ENCODE measurements at places on chromosomes 11 and 22.

DNA sequence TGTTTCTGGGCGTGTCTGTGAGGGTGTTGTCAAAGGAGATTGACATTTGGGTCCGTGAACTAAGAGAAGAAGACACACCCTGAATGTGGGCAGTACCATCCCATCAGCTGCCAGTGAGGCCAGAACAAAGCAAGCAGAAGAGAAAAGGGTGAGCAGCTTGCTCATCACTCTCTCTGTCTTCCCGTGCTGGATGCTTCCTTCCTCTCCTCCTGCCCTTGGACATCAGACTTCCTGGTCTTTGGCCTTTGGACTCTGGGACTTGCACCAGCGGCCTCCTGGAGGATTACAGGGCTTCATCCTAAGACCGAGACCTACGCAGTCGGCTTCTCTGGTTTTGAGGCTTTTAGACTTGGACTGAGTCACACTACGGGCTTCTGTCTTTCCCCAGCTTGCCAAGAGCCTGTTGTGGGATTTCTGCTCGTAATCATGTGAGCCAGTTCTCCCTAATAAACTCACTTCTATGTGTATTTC, 18.8 kb downstream of the APOL2 start:
- DNase-seq = no peak

DNA sequence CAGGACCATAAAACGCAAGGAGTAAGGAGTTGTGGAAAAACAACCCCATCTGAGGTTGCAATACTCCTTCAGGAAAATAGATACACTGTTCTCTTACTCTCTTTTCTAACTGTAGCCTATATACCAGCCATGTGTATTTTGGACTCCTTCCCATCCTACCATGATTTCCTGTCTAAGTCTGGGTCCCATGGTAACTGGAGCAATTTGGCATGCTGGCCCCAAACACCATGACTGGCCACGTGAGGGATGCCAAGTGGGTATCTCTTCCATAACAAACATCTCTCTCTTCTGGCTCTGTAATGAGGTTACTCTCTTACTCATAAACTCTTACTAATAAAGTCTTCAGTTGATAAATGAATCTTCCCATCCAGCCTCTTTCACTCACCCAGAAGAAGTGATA, 26.5 kb downstream of the ABTB2 start:
- no peak for DNase-seq

- no peak for DNase-seq
Measured at GRCh38 chr22:45599836-45600577, 71.6 kb upstream of the ATXN10 start.

GRCh38 chr11:65488273-65489034, 10.4 kb upstream of the MALAT1 start:
- no peak for DNase-seq

DNA sequence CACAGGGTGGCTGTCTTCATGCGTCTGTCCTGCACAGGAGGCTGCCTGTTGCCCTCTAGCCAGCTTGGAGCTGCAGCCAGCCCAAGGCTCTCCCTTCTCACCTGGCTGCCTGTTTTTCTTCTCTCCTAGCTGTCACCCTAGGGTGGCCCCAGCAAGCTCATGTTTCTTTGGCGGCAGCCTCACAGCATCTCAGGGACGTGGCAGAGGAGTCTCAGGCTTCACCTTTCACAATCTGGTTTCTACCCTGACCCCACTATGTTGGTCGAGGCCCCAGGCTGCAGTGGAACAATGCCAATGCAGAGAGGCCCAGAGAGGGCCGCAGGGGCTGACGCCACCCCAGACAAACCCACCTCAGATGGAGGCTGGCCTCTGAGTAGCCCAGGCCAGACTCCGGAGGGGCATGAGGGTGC, 2.5 kb upstream of the CLDN5 start:
- DNase-seq = no peak

- no peak for DNase-seq
Measured at GRCh38 chr11:74571062-74571399, 21.4 kb upstream of the POLD3 start.

DNA sequence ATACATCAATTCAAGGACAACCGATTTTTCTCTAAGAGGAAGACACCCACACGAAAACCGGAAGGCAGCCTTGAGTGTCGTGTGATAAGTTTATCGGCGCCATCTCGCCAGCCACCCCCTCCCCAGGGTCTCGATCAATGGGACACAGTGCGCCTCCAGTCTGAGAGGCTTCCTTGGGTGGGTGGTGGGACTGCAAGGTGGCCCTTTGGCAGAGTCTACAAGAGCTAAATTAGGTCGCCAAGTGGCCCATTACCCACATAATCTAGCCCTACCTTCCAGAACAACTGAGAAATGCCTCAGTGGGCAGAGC, 64.0 kb downstream of the CD6 start:
- no peak for DNase-seq

GRCh38 chr11:71176812-71177211, 75.6 kb downstream of the SHANK2 start:
- no peak for DNase-seq

- no peak for DNase-seq
Measured at GRCh38 chr22:49882519-49883293, 29.1 kb downstream of the ZBED4 start.

DNA sequence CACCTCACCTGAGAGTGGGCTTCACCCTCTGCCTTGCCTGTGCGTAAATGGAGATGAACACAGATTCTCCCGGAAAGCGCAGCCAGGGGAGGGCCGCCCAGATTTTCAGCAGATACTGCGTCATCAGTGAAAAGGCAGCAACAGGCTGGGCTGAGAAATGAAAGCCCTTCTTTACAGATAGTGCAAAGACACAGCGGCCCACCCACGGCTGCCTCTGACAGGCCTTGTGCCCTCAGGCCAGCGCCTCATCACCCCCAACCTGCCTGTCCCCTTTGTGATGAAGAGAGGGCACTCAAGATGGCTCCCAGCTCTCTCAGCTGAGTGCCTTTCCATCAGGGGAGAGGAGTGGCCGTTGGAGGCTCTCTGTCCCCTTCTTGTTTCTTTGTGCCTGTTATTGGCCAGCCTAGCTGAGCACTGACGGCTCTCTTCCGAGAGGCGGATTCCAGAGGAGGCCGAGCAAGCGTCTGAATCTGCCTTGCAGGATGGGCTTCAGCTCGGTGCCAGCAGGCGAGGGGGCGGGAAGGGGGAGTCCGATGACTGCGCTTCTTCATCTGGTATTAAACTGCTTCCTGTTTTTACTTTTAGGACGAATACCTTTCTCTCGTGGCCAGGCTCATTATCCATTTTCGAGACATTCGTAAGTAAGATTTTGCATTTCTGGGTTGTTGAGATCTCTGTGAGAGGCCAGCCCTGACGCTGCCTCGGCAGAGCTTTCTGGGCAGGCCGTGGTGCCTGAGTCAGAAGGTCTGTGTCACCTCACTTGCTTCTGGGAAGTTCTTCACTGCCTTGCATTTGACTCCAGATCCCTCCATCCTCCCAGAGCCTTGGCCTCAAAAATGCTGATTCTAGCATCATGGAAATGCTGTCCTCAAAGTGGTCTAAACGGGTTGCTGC, 43.7 kb downstream of the MED15 start:
- no peak for DNase-seq

GRCh38 chr11:104705490-104706190, 192.6 kb downstream of the CASP12 start:
- peak; percentile 80 for DNase-seq

DNA sequence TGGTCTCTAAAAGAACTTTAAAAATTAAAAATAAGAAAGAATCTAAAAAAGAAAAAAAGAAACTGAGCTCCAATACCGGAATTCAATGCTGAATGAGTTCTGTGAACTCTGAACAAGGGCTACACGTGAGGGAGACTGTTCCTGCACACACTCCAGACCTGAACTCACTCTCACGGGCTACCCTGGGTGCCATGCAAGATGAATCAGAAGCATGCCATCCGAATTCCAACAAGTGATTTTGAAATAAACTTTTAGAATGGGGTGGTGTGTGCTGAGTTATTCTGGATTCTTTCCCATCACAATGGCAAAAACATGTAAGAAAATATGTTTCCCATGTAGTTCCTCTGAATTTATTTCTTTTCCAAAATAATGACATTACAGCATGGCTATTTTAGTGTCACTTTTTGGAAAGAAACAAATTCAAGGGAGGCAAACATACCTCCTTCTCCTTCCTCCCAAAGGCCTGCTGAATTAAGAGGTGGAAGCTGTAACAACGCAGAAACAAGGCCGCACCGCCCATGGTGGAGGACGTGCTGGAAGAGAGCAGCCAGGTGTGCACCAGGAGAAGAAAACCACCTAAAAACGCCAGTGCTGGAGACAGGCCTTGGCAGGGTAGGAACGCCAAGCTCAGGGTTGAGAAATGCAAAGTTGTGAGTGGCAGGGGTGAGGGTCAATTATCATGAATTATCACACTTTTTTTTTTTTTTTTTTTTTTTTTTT, 63.2 kb upstream of the ARFGAP3 start:
- no peak for DNase-seq

DNA sequence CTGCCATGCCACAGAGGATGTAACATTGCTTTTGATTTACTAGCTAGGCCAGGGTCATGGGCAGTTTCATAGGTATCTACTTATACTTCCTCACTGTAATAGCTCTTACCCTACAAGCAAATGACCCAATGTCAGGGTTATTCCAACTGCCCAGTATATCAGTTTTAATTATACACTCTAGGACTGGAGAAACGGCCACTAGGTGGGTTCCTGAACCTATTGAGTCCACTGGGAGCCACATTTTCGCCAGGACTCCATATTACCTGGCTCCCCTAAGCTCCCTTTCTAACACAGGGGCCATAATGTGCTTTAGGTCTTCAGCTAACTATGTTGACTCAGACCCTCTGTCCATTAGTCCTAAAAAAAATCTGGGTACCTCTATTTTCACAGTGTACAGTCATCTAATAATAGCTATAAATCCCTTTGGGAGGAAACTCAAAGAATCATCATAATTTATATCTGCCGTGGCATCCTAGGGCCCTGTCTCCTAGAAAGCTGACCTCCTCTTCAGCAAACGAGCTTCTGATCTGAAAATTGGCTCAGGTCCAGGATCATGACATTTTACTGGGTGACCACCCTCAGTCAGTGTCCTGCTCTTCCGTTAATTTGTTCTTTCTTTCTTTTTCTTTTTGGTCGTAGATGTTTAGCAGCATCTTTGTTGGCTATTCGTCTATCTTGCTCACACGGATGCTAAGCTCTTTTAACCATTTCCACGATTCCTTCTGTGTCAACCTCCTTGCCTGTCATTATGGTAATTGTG, 244.3 kb downstream of the FAM76B start:
- no peak for DNase-seq

- DNase-seq = no peak
Measured at GRCh38 chr11:118353084-118353710, 6.2 kb upstream of the UBE4A start.

DNA sequence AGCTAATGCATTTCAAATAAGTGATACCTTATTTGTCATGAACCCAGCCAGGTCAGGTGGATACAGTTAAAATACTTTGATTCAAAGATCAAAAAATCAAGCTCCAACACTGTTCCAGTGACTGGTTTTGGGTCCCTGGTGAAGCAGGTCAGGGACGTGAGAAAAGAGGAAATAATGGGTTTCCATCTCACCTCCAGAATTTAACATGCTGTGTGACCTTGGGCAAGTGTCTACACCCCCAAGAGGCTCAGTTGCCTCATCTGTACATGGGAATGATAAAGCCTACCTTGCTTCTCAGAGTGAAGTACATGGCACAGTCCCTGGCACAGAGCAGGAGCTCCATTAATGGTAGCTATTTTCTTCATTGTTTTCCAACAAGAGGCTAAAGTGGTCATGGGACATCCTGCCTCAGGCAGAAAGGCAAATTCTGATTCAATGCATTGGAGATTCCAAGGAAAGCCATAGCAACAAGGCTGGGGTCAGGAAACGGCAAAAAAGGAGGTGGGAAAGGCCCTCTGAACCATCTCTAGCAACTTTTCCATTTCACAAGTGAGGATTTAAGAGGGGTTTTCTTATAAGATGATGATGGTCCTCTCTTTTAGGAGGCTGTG, 108.5 kb downstream of the CSNK2A3 start:
- no peak for DNase-seq

DNA sequence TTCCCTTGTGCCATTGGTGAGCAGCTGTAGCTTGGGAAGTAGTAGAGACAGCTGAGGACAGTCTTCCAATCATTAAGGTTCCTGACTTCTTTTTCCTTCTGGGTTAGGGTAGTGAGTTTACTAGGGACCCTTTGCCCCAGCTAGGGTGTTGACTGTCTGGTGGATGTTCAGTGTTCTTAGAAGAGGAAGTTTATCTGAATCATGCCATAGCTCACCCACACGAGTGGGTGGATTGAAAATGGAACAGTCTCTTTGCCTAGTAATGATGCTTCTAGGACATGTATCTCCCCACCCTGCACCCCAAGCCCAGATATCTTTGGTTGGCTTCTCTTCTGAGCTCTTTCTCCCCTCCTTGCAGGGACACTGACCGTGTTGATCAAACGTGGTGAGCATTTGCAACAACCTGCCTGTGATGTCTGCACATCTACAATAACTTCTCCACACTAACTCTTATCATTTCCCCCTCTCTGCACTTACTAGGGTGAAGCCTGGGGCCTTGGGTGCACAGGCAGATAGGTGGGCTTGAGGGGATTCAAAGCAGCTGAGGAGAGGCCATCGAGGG, 57.1 kb upstream of the HORMAD2 start:
- no peak for DNase-seq

DNA sequence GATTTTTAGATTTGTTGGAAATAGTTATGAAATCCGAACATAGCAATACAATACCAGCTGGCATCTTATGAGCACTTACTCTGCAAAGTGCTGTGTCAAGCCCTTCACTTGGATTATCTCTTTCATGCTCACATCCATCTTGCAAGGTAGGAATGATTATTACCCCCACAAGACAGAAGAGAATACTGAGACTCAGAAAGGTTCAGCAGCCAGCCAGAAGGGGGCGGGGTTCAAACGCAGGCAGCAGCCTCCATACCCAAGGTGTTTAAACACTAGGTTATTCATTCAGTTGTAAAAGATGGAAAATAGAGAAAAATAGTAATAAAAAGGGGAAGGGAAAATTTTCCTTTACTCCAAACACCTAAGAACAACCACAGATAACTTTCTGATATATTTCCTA, 158.5 kb downstream of the CCDC34 start:
- DNase-seq = no peak

DNA sequence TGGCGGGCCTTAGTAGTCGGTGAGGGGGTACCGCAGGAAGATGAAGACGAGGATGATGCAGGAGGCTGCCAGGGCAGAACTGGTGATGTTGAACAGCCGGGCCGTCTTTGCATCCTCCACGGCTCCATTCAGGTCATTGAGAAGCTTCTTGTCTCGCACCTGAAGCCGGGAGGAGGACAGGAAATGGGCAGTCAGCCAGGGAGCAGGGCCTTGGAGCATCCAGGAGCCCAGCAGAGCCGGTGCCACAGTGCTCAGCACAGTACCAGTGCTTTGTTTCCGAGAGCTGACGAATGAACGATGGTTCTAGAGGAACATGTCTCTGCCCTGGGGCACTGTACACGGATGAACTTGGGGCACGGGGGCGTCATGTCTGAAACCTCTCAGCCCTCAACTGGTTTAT, 15.1 kb downstream of the IFITM10 start:
- no peak for DNase-seq

- no peak for DNase-seq
Measured at GRCh38 chr11:1237128-1237580, 14.3 kb downstream of the MUC5B start.

GRCh38 chr11:3942956-3943497, 87.6 kb downstream of the STIM1 start:
- DNase-seq = no peak
